ENCODE measurements at places on chromosomes 7 and 10.

- no peaks in the 10 kb centered on the region for H3K4me1 ChIP-seq
- no peak overlapping the region for H3K27ac ChIP-seq
- no peaks in the 10 kb centered on the region for H3K36me3 ChIP-seq
- no peaks in the 10 kb centered on the region for H3K27me3 ChIP-seq
- no peak for DNase-seq
These were observed 25.5 kb upstream of the RGS10 start for GRCh38 chr10:119567978-119568377.

DNA sequence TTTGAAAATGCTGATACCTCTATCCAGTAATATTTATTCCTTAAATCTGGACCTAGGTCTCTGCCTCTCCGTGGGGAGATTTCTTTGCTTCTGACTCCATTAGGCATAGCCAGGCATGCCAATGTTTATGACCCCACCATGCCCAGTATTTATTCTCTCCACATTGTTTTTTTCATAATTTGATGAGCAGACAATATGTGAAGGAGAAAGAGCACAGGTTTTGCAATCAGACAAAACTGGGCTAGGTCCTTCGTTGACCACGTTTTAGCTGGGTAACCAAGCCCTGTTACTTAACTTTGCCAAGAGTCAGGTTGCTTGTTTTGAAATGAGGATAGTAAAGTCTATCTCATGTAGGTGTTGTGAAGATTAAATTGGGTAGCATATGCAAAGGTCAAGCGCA, 21.6 kb upstream of the PRPS1L1 start:
- H3K36me3 ChIP-seq: no peaks in the 10 kb centered on the region
- DNase-seq: no peak
- H3K4me3 ChIP-seq: no peak overlapping the region
- no peak overlapping the region for H3K27ac ChIP-seq
- H3K4me1 ChIP-seq: no peaks in the 10 kb centered on the region
- H3K27me3 ChIP-seq: no peaks in the 10 kb centered on the region

DNA sequence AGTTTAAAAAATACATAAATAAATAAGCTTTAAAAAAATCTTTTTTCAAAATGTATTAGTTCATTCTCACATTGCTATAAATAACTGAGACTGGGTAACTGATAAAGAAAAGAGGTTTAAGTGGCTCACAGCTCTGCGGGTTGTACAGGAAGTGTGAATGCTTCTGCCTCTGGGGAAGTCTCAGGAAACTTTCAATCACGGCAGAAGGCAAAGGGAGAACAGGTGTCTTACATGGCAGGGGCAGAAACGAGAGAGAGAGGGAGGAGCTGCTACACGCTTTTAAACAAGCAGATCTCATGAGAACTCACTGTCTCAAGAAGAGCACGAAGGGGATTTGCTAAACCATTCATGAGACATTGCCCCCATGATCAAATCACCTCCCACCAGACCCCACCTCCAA, 114.6 kb downstream of the DNAJC1 start:
- no peak overlapping the region for H3K4me3 ChIP-seq
- no peak overlapping the region for H3K27ac ChIP-seq
- DNase-seq: no peak
- no peaks in the 10 kb centered on the region for H3K4me1 ChIP-seq
- no peaks in the 10 kb centered on the region for H3K36me3 ChIP-seq

DNA sequence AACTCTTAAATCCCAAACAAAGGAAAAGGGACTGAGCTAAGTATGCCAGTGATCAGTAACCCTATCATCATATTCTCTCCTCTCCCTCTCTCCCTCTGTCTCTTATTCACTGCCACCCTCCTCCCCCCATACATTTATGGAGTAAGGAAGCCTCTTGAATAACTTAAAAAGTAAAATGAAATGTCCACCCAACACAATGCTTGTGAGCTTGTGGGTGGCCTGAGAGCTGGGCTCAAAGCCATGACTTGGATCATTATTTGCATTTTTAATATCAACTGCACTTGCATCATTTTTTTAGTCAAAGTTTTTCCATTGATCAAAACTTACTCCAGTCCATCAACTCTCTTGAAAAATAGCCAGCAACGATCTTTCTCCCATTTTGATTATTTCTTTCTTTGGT, 46.8 kb downstream of the FAM107B start:
- no peak for DNase-seq
- H3K36me3 ChIP-seq: no peaks in the 10 kb centered on the region
- H3K4me3 ChIP-seq: no peak overlapping the region
- no peaks in the 10 kb centered on the region for H3K4me1 ChIP-seq

- no peak for DNase-seq
- no peaks in the 10 kb centered on the region for H3K27me3 ChIP-seq
- peaks cover 19% of the 10 kb centered on the region for H3K4me1 ChIP-seq
- no peaks in the 10 kb centered on the region for H3K36me3 ChIP-seq
- no peak overlapping the region for H3K27ac ChIP-seq
These were observed 23.8 kb upstream of the AKR1C1 start for GRCh38 chr10:4939224-4940072.

DNA sequence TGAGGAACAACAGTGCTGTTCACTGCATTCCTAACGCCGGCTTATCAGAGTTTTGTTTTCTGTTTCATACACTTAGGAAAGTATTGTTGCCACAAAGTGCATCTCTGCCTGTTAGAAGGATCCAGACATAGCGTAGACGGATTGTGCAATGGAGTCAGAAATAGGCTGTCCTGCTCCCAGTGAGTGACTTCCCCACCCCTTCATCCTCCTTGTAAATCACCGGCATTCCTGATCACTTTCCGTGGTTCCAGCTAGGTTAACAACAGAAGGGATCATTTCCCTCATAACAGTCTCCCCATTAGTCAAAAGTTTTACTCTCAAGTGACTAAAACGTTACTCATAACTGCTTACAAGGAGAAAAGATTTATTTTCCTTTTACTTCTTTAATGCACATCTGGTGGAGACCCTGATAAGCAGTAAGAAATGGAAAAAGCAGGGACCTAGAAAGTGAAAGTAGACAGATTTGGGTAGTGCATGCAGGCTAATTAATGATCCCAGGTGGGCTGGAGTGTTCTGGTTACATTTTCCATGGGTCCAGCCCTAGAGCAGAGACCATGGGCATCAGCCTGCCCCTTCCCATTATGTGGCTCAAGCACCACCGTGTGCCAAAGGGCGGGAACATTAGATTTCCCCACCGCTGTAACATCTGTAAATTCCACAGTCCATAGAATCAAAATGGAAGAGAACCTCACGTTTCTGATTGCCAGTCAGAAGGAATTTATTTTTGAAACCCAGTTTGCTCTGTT, 395.1 kb upstream of the GALNT17 start:
- H3K36me3 ChIP-seq: no peaks in the 10 kb centered on the region
- no peaks in the 10 kb centered on the region for H3K27me3 ChIP-seq
- H3K4me1 ChIP-seq: no peaks in the 10 kb centered on the region
- no peak overlapping the region for H3K4me3 ChIP-seq
- no peak for DNase-seq

GRCh38 chr10:50275650-50276235, 24.4 kb upstream of the ASAH2 start:
- H3K27me3 ChIP-seq: no peaks in the 10 kb centered on the region
- no peaks in the 10 kb centered on the region for H3K36me3 ChIP-seq
- no peak overlapping the region for H3K4me3 ChIP-seq
- peak; percentile 67 for DNase-seq
- no peak overlapping the region for H3K27ac ChIP-seq
- H3K4me1 ChIP-seq: no peaks in the 10 kb centered on the region

DNA sequence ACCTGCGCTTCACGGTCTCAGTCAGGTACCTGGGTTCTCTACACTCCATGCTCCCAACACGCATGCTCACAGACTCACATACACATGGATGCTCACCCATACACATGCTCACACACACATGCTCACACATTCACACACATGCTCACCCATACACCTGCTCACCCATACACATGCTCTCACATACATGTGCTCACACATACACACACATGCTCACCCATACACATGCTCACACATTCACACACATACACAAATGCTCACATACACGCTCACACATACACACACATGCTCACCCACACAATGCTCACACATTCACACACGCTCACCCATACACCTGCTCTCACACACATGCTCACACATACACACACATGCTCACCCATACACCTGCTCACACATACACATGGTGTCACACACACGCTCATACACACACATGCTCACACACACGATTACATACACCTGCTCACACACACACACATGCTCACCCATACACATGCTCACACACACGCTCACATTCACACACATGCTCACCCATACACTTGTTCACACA, 119.9 kb downstream of the PAXIP1 start:
- DNase-seq: no peak
- H3K36me3 ChIP-seq: no peaks in the 10 kb centered on the region
- no peaks in the 10 kb centered on the region for H3K4me1 ChIP-seq
- H3K27ac ChIP-seq: no peak overlapping the region

GRCh38 chr7:96045919-96046318, 273.6 kb downstream of the DYNC1I1 start:
- H3K4me1 ChIP-seq: no peaks in the 10 kb centered on the region
- H3K4me3 ChIP-seq: no peak overlapping the region
- no peaks in the 10 kb centered on the region for H3K36me3 ChIP-seq

- H3K4me3 ChIP-seq: no peak overlapping the region
- no peak overlapping the region for H3K27ac ChIP-seq
- DNase-seq: no peak
These were observed 19.3 kb downstream of the ELMO1 start for GRCh38 chr7:37429435-37429791.

DNA sequence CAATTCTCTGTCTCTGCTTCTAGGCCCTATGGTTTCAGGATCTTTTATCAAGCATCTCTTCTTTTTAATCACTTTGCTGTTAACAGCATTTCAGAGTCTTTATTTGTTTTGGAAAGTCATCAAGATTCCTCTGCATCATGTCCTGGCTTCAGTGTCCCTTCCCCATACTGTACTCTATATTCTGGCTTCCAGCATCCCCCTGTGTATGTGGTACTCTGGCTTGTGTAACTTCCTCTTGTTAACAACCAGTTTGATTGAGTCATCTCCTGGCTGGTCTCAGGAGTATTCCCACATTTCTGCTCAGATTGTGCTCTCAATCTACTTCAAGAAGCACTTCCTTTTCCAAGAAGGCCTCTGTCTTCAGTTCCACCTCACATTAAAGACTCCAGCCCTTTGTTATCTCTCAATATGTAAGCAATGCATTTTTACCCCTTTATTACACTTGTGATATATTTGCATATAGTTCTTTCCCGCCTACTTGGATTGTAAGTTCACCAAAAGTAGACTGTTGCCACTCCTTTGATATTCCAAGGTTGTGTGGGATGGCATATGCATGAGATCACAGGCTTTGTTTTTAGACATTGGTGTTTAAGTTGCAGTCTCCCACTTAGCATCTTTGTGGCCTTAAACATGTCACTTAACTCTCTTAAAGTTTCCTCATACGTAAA, 15.1 kb upstream of the ATE1 start:
- no peaks in the 10 kb centered on the region for H3K27me3 ChIP-seq
- no peak for DNase-seq
- H3K27ac ChIP-seq: no peak overlapping the region
- H3K4me3 ChIP-seq: no peak overlapping the region

- no peaks in the 10 kb centered on the region for H3K4me1 ChIP-seq
- H3K36me3 ChIP-seq: no peaks in the 10 kb centered on the region
- no peak overlapping the region for H3K27ac ChIP-seq
These were observed 18.3 kb upstream of the ELMO1 start for GRCh38 chr7:37467002-37467401.

DNA sequence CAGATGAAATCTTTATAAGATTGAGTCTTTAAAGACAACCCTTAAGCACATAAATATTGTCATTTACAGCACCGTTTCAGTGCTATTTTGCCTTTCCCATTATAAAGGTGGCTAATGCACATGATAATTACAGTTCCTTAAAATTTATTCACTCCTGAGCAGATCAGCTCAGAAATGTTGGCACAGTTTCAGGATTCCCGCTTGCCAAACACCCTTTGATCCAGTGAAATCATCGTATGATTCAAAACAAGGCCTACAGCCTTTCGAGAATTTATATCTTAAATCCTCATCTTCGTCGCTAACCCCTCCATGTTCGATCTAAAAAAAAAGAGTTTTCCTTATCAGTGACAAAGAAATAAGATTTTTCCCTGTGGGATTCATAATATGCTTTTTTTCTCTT, 14.1 kb upstream of the SOSTDC1 start:
- H3K4me3 ChIP-seq: no peak overlapping the region
- H3K27me3 ChIP-seq: no peaks in the 10 kb centered on the region

Measured in testis (tissue), 5 donors.